Left lung (tissue), 14 donors: ENCODE measurements at places on chromosomes 2 and 18. TPM values are rescaled to one million over a fixed set of nuclear protein-coding genes. Genes with fewer than 3 reads are reported as not detected.
A peak's percentile ranks its signal among the peaks of the same experiment; 100 is the strongest.

DNA sequence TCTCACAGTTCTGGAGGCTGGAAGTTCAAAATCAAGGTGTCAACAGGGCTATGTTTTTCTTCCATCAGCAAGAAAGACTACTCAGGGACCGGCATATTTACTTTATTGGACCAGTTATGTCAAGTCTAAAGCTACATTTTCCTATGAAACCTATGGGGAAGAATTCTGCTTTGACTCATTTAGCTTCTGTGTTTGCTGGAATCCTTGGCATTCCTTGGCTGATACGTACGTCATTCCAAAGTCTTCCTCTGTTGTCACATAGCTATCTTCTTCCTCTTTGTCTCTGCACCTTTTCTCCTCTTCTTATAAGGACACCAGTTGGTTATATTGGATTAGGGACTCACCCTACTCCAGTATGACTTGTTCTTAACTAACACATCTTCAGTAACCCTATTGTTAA lies 137.4 kb upstream of the FBXO11 start:
- DNase-seq = no peak

- no peak for DNase-seq
Measured at GRCh38 chr2:209901172-209901571, 101.3 kb upstream of the RPE start.

DNA sequence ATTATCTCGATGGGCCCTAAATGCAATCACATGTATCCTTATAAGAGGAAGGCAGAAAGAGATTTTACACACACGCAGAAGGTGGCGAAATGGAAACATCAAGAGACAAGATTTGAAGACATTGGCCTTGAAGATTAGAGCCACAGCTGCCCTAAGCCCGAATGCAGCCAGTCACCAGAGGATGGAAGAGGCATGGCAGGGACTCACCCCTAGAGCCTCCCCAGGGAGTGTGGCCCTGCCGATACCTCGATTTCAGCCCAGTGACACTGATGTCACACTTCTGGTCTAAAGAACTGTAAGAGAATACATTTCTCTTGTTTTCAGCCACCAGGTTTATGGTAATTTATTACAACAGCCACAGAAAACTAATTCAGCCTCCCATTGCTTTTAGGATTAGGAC lies 17.4 kb downstream of the TTC39C start:
- no peak for DNase-seq

GRCh38 chr2:37287966-37288365 lies 36.7 kb downstream of the PRKD3 start:
- DNase-seq = peak; percentile 14

GRCh38 chr2:43219383-43220228 lies 6.8 kb downstream of the ZFP36L2 start:
- peak; percentile 61 for DNase-seq

The CCDC178 gene
- total RNA-seq = not detected

The CXCR2 gene
- 3.1 TPM for total RNA-seq
